ENCODE measurements at places on chromosomes 1 and 21.

DNA sequence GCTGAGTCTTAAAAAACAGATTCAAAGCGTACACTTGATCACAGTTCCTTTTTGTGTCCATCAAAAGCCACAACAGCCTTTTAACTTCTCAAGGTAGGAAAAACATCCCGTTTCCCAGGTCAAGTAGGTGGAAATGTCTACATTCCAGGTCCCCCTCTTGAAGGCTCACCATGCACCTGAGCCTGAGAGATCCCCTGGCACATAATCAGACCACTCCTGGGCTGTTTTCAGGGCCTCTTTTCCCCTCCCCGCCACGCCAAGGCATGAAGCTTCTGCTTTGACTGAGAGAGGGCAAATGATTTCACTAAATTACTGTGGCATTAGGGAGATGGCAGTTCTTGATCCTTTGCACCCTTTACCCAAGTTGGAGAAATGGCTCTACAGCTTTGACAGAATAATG lies 21.7 kb downstream of the CNN3 start:
- no peak for DNase-seq

GRCh38 chr1:58883888-58884482 lies 100.1 kb upstream of the JUN start:
- no peak for DNase-seq

DNA sequence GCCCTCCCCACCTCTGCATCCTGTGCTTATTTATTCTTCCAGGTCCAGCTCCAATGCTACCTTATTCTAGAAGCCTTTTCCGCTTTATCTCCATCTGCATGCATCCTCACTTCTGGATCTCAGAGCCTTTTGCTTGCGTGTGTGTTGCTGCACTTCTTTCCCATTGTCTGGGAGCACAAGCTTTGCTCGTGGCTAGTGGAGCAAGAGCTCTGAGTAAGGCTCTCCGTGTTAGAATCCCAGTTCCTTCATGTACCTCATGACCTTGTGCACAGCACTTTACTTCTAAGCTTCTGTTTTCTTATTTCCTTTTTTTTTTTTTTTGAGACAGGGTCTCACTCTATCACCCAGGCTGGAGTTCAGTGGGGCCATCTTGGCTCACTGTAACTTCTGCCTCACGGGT lies 140.0 kb upstream of the POU3F1 start:
- no peak for DNase-seq

DNA sequence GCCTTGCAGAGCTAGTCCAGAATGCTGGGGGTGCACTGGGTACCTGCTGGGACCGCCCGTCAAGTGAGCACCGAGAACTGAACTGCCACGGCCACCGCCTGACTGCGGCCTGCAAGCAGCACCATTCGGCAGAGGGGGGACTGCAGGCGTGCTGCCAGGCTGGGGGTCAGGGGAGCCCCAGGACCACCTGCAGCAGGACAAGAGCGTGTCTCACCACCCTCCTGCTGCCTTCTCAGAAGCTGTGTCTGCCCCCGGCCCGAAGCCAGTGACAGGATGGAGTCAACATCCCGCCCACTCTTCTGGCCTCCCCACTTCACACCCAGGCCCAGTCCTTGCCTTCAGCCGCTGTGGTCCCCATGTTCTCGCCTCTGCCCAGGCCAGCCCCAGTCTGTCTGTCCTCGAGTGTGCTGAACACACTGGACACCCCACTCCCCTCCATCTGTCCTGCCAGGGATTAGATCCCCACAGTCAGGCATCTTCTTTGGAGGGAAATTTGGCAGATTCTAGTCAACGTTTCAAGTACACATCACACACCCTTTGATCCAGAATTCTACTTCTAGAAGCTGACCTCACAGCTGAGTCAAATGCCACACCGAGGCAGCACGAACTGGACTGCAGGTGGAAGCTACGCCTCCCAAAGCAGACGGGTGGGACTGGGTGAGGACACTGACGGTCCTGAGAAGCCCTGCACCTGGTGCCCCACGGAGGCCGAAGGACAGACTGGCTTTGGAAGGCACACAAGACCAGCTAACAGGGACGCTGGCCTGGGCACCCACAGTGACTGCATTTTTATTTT lies 26.0 kb downstream of the PTTG1IP start:
- no peak for DNase-seq

DNA sequence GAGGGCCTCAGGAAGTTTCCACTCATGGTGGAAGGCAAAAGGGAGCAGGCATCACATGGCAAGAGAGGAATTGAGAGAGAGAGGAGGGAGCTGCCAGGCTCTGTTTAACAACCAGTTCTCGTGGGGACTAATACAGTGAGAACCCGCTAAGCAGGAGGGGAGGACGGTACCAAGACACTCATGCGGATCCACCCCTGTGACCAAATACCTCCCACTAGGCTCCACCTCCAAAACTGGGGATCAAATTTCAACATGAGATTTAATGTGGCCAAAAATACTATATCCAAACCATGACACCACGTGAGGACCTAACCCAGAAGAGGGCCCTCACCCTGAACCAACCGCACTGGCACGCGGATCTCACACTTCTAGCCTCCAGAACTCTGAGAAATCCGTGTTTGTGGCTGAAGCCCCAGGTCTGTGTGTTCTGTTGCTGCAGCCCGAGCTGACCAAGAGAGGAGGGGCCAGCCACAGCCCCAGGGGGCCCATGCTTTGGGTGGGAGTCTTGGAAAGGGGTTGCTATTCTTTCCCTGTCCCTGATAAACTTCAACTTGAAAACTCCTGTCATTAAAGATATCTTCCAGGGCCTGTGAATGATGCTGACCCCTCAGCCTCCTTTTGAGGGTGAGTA lies 32.0 kb downstream of the TRIM67 start:
- no peak for DNase-seq

- no peak for DNase-seq
These were observed 219.0 kb upstream of the NRIP1 start for GRCh38 chr21:15283789-15284188.

DNA sequence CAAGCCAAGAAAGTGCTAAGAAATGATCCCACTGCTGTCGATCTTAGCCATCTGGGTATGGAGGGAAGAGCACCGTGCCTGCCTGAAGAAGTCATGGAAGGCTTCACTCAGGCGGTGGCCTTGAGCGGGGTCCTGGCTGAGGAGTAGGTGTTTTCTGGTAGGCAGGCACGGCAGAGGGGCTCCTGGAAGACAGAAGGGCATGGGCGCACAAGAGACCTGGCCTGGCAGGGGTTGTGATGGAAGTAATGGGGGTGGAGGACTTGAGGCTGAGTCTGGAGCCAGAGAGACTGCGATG lies 185.1 kb downstream of the KAZN start:
- DNase-seq: no peak

DNA sequence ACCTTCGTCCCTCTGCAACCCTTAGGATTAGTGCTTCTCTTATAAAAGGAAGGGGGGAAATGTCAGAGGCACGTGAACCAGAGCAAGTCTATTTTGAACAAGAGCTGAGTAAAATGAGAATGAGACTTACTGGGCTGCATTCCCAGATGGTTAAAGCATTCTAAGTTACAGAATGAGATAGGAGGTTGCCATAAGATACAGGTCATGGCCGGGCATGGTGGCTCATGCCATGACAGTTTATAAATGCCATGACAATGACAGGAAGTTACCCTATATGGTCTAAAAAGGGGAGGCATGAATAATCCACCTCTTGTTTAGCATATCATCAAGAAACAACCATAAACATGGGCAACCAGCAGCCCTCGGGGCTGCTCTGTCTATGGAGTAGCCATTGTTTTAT lies 2.5 kb upstream of the AQP10 start:
- DNase-seq: no peak

GRCh38 chr1:110489406-110489805 lies 29.6 kb downstream of the KCNA10 start:
- DNase-seq: no peak

DNA sequence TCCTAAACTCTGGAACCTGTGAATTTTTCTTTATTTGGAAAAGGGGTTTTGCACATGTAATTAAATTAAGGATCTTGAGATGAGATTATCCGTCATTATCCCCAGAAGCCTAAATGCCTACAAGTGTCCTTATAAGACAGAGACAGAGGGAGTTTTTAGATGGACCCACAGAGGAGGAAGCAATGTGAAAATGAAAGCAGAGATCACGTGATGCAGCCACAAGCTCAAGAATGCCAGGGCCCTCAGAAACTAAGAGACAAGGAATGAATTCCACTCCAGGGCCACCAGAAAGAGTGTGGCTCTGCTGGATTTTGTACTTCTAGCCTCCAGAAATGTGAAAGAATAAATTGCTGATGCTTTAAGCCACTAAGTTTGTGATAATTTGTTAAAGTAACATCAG lies 183.6 kb upstream of the UBE2U start:
- no peak for DNase-seq

GRCh38 chr1:60274422-60275290 lies 201.1 kb upstream of the C1orf87 start:
- no peak for DNase-seq

DNA sequence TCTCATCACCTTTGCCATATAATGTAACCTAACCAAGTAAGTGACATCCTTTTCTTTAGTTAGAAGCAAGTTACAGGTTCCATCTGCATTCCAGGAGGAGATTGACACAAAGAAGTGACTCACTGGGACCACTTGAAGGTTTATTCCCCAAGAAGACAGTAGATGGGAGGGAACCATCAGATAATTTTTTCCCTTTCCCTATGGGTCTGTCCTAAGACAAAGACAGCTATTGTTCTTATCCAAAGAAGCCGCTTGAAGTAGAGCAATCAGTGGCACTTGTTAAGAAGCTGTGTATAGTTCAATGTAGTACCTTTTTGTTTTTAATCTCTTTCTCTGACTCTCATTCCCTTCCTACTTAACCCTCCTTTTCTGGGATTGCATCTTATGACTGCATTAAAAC lies 139.9 kb upstream of the B3GALT2 start:
- no peak for DNase-seq

GRCh38 chr1:6370006-6370405 lies 23.6 kb downstream of the ACOT7 start:
- DNase-seq: no peak

GRCh38 chr1:31786366-31787060 lies 22.4 kb upstream of the ADGRB2 start:
- DNase-seq: peak; percentile 82

DNA sequence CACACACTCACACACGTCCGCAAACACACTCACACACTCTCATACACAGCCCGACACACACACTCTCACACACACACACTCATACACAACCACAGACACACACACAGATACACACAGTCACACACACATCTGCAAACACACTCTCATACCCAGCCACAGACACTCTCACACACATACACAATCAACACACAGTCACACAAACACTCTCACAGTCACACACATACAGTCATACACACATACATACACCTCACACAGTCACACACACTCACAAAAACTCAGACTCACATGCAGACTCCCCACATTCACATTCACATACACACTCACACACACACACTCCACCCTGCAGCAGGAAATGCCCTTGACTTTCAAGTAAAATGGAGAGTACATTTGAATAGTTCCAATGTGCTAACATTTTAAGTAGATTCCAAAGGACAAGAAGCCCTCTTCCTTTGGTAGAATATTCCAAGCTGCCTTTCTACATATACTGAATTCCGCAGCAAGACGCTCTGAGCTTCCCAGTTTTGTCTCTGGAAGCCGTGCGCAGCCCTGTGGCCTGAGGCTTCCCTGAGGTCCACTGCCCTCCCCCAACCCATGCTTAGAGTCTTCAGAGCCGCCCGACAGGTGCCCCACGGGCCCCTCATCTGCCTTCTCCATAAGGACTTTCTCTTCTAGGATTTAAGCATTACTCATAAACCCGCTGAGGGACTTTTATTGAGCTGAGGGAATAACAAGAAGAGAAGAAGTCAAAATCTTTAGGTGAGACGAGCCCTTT lies 9.7 kb downstream of the BATF3 start:
- no peak for DNase-seq

DNA sequence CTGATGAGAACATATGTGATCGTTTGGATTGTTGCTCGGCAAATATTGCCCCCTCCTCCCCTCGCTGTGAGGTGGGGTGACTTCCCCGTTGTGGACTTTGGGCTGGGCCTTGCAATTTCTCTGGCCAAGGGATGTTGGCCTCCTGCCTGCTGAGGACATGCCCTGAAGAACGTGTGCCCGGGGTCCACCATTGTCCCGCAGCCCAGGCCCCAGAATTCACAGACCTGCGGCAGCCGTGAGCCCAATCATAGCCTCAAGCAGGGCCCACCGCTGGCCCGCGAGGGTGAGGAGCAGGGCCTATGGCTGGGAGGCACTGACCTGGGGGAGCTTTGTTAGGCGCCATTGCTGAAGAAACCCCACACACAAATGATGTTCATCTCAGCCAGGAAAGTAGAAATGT lies 58.3 kb upstream of the ACTRT2 start:
- DNase-seq: peak; percentile 48

- no peak for DNase-seq
These were observed 90.0 kb downstream of the NOS1AP start for GRCh38 chr1:162159515-162159914.

GRCh38 chr1:42844592-42845140 lies 1.7 kb upstream of the ZNF691 start:
- DNase-seq: no peak

DNA sequence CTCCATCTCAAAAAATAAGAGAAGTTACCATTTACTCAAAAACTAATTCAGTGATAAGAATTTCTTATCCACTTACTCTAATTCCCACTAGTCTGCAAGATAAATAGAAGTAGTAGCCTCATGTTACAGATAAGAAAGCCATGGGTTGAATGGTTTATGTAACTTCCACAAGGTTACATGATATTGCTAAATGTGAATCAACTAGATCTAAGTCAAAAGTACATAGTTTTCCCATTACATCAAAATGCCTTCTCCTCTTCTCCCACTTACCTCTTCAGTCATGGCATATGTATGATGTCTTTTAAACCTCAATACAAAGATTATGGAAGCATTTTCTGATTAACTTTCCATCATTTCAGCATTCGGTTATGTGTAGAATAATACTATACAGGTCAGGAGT lies 108.5 kb downstream of the ASH1L start:
- DNase-seq: no peak

DNA sequence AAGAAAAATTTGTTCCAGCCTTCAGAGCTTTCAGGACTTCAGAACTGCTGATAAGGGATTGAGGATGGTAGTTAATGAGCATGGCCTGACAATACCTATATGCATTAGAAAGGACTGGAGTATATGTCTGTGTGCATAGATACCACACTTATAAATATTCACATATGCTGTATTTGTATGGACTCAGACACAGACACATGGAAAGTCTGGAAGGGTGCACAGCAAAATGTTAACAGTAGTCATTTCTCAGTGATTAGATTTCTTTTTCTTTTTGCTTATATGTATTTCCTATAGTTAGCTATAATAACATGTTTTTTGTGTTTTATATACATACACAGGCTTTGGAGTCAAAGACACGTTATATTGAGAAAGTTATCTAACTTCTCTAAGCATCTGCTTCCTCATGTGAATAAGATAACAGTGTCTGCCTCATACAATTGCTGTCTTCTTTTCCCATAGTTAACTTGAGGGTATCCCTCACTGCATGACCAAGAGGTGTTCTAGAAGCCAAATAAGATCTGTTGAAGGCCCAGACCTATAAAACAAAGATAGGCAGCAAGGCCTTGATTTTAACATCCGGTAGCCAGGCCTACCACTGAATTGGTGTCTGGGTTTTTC lies 31.3 kb downstream of the INPP5B start:
- DNase-seq: no peak

DNA sequence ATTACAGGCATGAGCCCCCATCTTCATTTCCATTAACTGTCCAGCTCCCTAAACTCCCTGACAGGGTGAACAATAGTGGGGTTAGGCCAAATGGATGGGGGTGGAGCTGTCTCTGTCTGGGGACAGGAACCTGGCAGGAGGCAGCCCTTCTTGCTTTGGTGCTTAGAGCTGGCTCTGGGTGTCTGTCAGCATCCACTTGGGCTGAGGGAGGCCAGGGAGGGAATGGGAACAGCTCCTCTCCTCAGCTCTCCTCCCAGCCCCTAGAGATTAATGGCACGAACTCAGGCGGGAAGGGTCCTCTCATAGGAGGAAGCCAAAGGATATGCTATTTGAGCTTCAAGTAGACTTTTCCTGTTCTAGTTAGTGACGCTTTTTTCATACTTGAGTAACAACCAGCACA lies 11.1 kb upstream of the ETV3L start:
- DNase-seq: no peak
